ENCODE measurements at places on chromosomes 13 and 19.

GRCh38 chr19:7788178-7788932, 25.3 kb downstream of the CLEC4M start:
- no peak for DNase-seq

DNA sequence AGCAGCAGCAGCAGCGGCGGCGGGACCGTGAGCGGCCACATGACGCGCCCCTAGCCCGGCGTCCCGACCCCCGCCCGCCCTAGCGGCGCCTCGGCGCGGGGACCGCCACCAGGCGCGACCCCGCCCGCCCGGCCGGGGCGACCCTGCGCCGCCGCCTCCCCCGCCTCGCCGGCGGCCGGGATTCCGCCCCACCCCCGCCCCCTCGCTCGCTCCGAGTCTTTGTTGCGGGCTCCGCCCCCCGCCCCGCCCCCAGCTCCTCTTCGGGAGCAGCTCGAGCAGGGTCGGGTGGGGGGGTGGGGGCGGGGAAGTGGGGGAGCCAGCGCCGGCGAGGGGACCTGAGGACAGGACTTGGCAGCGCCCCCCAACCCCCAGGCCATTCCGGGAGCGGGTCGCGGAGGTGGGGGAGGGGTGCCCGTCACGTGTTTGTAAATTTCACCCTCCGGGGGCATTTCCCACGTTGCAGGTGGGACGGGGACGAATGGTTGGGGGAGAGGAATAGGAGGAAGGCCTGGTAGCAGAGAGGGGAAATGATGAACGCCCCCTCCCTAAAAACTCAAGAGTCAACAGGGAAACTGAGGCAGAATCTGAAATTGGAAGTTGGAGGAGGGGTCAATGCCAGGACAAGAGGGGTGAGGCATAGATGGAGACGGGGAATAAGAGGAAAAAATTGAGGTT, at the start of gene OLFM2:
Gene OLFM2 (minus strand): TSS at position 190 of the 675 bp plus-strand sequence. CDS start 149 bp downstream, at position 41.
- DNase-seq, result no peak

- no peak for DNase-seq
Measured at GRCh38 chr19:48854103-48854502, 14.3 kb downstream of the PLEKHA4 start.

- no peak for DNase-seq
Measured at GRCh38 chr13:107906131-107906530, 309.2 kb downstream of the LIG4 start.

DNA sequence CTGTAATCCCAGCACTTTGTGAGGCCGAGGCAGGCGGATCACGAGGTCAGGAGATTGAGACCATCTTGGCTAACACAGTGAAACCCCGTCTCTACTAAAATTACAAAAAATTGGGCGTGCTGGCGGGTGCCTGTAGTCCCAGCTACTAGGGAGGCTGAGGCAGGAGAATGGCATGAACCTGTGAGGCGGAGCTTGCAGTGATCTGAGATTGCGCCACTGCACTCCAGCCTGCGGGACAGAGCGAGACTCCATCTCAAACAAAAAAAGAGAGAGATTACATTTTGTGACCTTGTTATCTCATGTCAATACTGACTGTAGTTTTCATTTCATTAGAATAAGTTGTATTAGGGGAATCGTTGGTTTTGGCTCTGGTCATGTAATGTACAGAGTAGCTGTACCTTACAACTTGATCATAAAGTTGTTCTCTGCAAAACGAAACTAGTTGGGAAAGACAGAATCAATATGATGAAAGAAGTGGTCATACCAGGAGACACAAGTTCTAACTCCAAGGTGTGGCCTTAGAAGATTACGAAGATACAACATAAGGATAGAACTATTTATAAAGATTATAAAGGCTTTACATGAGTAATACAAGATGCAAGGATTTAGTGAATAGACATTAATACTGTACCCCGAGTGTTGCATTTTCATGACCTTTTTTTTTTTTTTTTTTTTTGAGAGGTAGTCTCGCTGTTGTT, 15.3 kb downstream of the TMEM38A start:
- no peak for DNase-seq

GRCh38 chr13:28651810-28652401, 7.0 kb upstream of the POMP start:
- no peak for DNase-seq

DNA sequence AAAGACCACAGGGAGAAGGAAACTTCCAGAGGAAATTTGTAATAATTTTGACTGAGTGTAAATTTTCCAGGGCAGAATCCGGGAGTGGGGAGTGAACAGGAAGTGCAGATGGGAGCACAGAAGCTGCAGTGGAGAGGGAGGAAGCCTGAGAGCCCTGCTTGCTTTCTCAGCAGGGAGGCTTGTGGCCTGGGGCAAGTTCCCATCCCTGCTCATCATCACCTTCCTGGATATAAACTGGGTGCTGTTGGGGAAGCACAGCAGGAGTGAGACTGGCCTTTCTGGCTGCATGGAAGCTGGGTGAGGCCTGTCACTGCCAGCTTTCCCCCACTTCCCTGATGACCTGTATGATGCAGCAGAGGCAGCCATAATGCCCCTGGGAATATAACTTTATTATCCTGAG, 532.9 kb downstream of the SLITRK6 start:
- DNase-seq, result no peak

GRCh38 chr13:28610996-28611395, 47.9 kb upstream of the POMP start:
- DNase-seq, result no peak

GRCh38 chr19:29383696-29384095, 142.1 kb upstream of the VSTM2B start:
- no peak for DNase-seq

DNA sequence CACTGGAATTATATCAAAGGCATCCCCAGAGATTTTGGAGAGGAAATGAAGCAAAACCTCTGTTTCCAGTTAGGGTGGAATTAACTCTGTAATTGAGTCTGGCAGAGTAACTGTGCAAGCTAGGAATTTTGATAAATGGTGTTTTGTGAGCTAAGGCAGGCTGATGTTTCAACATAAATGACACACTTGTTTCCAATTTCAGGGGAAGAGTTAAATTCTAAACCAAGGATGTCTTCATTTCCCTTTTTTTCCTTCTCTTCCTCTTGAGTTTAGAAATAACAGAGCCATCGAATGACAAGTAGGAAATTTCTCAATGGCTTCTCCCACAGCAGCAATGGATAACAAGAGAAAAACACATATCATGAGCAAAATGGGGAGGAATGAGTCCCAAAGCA, 131.2 kb downstream of the IRS2 start:
- no peak for DNase-seq

- DNase-seq, result no peak
Measured at GRCh38 chr19:47471733-47472457, at the start of gene SLC8A2. TSS of gene SLC8A2 (minus strand) at chr19:47471893. CDS start at chr19:47466403, 5,490 bp downstream.

DNA sequence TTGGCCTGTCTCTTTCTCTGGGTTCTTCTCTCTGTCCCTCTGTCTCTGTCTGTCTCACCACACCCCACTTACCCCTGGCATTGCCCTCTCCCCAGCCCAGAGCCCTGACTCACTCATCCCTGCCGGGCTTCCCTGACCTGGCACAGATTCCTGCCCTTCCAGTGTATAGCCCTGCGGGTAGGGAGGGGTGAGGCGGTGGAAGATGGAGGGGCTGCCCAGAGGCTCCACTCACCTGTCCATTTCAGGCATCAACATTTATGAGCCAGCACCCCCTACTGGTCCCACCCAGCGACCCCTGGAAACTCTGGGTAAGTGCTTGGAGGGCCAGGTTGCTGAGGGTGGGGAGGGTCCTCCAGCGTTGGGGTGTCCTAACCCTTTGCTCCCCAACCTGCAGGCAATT, 1.0 kb downstream of the NCCRP1 start:
- DNase-seq, result no peak

GRCh38 chr19:9966448-9966847, 30.1 kb upstream of the OLFM2 start:
- no peak for DNase-seq

DNA sequence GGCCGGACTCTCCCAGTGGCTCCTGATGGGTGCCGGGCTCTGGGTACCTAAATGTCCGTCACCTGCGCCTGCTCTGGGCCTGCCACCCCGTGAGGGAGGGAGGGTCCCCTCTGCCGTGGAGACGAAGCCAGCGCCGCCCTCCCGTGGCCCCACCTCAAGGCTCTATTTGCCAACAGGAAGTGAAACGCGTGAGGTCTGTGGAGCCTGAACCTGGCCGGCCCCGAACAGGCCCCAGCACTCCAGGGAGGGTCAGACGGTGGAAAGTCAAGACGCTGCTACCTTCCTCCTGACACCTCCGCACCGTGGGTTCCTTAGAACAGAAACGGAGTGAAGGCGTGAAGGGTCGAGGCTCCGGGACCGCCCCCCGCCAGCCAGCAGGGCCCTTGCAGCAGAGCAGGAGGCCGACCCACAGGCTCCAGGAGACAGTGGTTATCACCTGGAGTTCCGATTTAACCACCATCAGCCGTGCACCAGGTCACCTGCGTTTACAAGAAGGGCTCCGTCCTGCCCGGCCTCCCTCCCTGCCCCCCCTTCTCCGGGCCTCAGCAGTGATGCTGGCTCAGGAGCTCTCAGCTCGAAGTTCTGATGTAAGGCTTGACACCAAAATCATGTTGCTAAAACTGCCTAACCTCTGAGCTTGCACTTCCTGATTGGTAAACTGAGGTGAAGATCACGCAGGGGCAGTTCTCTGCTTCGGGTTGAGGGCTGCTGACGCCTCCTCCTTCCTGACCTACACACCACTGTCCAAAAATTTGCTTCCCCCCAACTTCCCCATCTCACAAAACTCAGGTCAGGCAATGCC, 50.9 kb upstream of the C13orf46 start:
- no peak for DNase-seq

- no peak for DNase-seq
Measured at GRCh38 chr19:50720181-50720920, 749 bp upstream of the SHANK1 start.

DNA sequence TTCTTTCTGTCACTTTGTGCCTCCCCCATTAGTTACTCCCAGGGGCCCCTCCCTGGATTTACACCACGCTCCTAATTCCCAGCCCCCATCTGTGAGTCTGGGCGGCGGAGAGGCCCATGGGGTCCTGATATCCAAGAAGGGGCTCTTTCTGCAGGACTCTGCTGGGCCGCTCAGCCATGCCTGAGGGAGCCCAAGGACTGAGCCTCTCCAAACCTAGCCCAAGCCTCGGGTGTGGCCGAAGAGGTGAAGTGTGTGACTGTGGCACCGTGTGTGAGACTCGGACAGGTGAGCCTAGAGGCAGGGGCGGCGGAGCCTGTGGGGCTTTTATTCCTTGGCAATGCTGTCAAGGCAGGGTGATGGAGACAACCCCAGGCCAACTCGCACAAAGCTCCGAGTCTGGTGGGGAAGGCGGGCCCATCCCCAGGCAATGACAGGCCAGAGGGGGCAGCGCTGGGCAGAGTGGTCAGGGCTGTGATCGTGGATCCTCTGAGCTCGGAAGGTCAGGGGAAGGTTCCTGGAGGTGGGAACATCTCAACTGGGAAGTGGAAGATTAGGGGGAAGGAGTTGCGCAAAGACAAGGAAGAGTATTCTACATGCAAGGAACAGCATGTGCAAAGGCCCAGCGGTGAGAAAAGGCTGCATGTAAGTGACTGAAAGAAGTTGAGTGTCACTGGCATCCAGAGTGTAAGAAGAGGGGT, 1.6 kb downstream of the PLEKHG2 start:
- no peak for DNase-seq

- no peak for DNase-seq
Measured at GRCh38 chr19:45168767-45169351, 8.1 kb upstream of the NKPD1 start.

- DNase-seq, result peak; percentile 80
Measured at GRCh38 chr19:1040476-1041271, 767 bp downstream of the ABCA7 start.

DNA sequence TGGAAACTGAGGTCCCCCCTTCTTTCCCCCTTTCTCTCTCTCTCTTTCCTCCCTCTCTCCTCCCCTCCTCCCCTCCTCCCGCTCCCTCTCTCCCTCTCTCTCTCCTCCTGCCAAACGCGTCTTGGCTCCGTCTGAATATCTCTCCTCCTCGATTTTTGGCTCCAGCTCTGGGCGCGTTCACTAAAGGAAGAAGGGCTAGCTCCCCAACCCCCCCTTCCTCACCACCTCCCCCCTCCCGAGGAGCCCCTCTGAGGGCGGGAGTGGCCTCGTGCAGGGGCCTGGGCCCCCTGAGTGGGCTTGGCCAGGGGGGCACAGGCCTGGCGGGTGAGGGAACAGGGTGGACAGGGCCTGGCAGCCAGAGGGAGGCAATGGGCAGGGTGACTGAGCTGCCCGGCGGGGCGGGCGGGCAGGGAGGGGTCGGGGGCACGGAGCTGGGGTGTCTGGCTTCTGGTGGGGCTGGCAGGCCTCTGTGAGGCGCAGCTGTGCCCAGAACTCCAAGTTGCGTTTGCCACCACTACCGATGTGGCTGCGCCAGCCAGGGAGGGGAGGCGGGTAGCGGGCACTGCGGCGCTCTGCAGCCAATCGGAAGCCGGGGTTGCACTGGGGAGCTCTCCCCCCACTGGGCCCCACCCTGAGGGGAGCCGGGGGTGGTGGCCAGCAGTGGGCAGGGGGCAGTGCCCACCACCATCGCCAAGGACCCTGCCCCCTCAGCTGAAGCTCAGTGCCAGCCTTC, 7.1 kb downstream of the NFIX start:
- no peak for DNase-seq

- DNase-seq, result no peak
Measured at GRCh38 chr19:3618811-3619630, 7.6 kb downstream of the CACTIN start.

DNA sequence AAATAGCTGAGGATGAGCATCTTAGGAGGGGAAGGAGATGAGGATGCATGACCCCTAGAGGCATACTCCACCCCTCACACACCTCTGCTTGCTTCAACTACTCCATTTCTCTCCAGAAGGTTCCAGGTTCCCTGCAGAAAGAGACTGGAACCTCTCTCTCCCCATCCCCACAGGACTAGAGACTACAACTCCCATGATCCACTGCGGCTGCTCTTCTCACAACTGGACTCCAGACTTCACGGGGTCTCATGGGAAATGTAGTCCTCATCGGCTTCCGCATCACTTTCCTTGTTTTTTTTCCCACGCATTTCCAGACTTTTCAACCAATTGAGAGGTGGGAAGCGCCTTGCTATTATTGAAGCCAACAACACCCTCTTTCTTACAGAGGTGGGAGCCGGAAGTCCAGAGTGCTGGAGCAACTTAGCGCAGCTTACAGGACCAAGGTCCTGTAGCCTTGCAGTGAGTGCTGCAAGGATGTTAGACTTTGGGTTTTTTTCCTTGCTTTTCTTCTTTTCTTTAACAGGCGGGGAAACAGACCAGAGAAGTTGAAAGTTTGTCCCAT, 13.9 kb upstream of the CACNG6 start:
- DNase-seq, result peak; percentile 12

DNA sequence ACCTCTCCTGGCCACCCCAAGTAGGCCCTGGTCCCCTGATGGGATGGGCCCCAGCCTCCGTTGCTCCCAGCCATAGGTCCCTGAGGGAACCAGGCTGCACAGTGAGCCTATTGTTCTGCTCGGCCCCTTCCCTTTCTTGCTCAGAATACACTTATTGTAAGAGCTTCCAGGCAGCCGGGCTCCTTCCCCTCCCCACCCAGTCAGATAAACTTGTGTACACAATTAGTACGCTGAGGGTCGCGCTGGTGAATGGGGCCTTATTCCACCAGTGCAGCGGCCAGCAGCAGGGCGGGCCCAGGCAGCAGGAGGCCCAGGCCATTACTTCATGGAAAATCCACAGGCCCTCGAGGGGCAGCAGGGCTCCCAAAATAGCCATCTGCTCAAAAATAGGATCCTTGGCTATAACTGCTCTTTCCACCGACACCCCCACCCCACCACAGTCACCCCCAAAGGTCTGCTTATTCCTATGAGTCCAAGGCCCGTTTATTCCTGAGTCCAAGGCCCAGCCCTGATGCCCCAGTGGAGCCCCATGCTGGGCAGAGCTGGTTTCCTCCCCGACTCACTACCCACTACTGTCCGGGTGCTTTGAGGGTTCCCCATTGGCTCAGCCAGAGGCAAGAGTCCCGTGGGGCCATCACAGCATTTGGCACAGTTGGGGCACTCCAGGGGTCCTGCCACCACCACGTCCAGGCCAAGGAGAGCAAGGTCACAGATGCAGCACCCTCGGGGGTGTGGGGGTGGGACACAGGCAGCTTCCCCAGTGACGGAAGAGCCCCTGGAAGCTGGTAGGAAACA, 22.1 kb downstream of the CAPN12 start:
- no peak for DNase-seq

All from stimulated activated CD8-positive, alpha-beta memory T cell treated with anti-CD3 and anti-CD28 coated beads, Interleukin-7, amount 100 ng/mL, for 1 hour (primary cell).